CD4-positive, alpha-beta memory T cell (primary cell): ENCODE measurements at places on chromosomes 4 and X. TPM values are rescaled to one million over a fixed set of nuclear protein-coding genes. Genes with fewer than 3 reads are reported as not detected.
A peak's percentile ranks its signal among the peaks of the same experiment; 100 is the strongest.

DNA sequence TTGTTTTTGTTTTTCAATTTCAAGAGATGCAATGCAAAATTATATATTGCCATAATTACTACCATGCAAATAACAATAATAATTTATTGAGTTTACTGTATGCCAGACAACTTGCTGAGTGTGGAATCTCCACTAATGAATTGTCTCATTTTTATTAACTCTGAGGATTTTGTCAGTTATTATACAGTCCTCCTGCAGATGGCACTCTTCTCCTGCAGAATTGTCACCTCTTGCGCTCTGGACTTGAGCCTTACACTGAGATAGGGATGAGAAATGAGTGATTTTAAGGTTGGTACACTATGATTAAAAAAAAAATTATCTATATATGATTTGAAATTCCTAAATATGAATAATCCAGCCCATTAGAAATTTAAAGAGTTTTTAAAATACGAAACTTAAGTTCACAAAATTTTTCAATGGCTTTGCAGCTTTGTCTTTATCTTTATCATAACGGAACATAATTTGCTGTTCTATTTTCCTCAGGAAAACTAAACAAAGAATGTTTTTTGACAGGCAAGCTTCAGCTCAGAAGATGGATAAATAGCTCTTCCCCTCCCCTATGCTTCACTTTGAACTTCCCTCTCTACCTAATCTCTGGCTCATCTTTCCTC, 12.7 kb upstream of the PAQR3 start:
- peak; percentile 41 for DNase-seq

DNA sequence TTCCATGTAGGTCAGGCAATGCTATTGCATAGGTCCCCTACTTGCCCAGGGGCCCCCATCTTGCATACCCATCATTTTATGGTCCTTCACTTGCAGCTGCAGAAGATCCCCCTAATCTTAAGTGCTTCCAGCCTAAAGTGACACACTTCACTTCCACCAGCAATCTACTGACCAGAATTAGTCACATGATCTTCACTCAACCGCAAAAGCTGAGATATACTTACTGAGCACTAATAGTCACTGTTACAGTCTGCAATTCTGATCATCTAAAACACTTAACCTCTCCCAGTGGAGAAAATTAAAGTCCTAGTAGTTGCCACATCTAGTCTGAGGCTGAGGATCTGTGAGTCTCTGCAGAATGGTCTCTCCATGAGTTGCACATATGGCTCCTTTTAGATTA, 82.1 kb downstream of the AREG start:
- DNase-seq, result no peak

GRCh38 chr4:38723726-38724474, 58.9 kb downstream of the TLR10 start:
- DNase-seq, result no peak

DNA sequence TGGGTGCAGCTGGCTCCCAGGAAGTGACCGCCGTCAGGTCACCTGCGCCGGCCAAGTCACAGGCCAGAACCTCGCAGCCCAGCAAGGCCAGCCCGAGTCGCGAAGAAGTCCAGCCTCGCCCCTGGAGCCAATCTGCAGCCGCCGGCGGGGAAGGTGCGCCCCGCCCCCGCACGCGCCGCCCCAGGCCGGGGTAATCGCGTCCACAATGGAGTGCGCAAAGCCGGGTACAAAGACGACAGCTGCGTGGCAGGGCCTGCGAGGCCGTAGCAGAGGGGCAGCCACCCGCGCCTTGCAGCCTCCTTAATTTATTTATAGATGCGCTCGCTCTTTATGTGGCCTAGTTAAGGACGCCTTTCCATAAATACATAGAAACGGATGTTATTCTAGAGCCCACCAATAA, 139.4 kb upstream of the CPEB2 start:
- no peak for DNase-seq

GRCh38 chrX:723781-724180, 93.2 kb downstream of the SHOX start:
- DNase-seq, result no peak

GRCh38 chrX:84133023-84133422, 55.0 kb downstream of the RPS6KA6 start:
- DNase-seq, result no peak

DNA sequence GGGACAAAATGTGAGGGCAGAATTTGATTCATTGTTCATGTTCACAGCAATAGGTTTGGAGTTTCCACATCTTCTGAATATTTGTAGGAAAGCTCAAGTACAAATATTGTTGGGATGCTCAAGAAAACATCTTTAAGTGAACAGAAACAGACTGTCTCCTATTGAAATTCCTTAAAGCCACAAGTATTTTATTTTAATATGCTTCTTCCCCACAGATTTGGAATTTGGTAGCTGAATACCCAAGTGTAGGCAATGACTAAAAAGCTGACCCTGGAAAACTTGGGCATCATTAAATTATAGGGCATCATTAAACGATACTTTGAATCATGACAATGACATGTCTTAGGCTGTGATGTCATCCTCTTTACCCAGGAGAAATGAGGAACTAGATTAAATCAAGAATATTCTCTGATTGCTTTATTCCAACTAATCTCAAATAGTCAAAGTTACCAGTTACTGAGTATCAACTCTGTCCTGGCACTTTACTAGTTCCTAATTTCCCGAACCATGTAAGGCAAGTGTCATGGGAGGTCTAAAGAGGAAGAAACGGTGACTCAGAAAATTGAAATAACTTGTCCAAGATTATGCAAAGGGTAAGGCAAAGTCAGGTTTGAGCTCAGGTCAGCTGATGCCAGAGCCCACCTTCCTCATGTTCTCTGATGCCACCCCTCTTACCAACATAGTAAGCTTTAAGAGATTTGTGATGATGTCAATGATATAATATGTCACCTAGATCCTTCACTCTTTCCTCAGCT, 223.1 kb upstream of the LEF1 start:
- no peak for DNase-seq

CRMP1 gene
- total RNA-seq, result not detected
